GM13976 (cell line): ENCODE measurements at places on chromosomes 3 and 15.

GRCh38 chr15:99021694-99022093 lies 14.1 kb upstream of the PGPEP1L start:
- no peak for DNase-seq

DNA sequence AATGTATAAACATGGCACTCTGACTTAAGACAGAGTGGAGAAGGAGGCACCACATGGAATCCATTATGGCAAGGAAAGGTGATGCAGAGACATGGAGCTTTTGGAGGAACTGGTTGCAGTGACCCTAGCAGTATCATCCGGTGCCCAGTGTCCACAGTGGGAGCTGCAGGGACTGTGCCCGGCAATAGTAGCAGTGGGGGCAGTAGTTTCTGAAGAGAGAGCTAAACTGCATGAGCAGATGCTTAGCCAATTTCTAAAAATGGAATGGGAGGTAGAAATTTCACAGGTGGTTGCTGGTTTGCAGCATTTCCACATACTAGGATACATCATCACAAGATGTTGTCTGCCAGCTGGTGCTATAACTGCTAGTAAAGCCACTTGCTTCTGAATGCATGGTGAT lies 7.8 kb upstream of the TM2D3 start:
- no peak for DNase-seq

DNA sequence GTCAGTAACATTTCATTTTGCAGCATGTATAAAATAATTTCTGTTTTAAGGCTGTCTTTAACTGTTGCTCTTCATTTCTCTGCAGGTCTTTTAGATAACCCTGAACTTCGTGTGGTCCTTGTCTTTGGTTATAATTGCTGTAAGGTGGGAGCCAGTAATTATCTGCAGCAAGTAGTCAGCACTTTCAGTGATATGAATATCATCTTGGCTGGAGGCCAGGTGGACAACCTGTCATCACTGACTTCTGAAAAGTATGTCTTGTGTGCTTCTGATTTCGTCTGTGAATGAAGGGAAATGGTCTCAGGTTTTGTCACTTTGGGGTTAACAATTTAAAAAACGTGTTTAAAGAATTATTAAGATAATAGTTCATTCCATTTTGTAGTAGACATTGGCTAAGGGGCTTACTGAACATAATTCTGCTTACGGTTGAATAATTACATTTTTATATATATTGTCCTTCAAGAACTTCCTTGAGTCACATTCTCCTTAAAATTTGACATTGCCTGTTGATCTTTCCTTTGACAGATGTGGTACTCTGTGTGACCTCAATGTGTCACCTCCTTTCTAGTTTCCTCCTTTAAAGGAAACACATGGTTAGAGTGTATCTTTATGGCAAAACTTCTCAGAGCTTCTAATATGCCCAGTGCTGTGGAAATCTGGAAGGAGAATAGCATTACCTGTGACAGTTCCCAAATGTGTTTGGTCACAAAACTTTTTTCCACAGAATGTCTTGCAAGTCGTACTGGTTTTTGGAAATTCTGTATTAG lies 26.3 kb downstream of the FBXO22 start:
- DNase-seq = no peak

DNA sequence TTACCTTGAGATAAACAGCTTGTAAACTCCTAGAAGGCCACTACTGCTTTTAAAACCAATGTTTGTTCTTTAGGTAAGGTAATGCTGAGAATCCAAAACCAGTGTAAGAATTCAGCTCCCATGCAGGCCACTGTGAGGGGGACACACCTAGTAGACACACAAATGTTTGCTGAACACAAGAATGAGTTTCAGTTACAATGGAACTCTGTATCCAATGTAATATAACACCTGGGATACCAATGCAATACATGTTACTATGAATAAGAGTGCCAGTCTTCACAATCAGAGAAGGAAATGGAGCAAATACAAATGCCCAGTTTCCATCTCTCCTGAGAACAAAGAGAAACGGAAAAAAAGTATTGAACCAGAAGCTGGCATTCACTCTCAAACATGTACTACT lies 65.9 kb downstream of the IGF2BP2 start:
- no peak for DNase-seq

- no peak for DNase-seq
These were observed 656.6 kb upstream of the NAALADL2 start for GRCh38 chr3:174202561-174202960.

DNA sequence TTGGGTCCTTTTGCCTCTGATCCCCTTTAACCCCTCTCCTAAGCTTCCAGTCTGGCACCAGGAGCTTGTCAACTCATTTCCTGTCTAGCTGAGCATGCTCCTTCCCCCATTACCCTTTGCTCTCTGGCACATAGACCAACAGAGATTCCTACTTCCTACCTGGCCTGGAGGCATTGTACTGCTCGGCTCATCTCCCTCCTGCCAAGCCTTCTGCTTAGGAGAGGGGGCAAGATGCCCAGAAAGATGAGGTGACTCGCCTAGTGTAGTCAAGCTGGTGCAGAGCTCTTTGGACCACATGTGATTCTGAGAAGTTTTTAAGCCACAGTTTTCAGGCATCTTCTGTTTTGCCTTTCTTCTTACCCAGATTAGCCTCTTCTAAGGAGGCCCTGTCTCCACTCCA lies 95.4 kb downstream of the ZNF621 start:
- no peak for DNase-seq

DNA sequence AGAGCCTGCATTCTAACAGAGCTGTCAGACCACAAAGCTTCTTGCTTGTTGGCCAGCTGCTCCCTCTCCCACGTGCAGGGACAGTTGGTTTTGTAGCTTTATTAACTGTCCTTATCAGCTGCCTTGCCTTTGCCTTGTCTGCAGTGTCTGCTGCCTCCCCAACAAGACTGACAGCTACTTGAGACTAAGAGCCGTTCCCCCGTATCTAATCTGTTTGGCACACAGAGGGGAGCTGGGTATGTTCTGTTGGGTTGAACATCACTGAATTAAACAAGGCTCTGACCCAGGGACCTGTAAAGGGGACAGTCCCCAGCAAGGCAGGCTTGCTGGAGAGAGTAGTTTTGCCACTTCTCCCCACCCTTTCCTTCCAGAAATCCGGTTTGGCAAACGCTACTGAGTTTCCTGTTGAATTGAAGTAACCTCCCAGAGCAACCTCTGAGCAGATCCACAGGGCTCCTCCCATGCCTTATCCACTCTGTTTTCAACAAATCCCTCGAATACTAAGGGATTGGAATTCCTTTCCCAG lies 116.1 kb downstream of the ANP32A start:
- DNase-seq = no peak

DNA sequence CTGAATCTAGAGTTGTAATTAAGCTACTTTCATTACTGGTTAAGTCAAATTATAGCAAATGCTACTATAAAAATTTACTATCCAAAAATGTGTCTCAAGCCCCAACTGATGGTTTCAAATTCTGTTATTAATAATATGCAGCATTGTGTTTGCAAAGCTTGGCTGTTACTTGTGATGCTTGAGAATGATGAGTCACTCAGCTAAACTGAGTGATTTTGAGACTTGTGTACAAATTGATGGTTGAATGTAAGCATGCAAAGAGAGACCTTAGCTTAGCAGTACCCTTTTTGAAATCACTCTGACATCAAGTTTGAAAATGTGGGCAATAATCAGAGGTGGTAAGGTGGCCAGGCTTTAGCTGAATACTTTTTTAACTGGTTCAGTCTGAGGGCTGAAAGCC lies 27.6 kb downstream of the OPA1 start:
- peak; percentile 36 for DNase-seq

- DNase-seq = no peak
These were observed 92.3 kb downstream of the ADAMTSL3 start for GRCh38 chr15:83746231-83746630.

DNA sequence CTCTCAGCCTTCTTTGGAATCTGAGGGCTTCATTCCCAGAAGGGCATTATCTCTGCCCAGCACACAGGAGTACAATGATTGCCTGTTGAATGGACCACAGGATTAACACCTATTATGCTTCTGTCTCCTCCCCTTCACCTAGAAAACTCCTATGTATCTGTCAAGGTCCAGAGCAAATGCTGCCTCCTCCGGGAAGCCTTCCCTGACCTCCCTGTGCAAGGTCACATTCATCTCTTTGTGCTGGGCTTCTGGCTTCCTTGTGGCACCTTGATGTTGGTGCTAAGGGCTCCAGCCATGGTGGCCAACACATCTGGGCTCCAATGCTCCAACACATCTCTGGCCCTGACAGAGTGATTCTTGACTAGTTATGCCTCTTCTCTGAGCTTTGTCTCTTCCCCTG lies 49.9 kb upstream of the ATP2B2 start:
- DNase-seq = no peak

GRCh38 chr3:5458526-5458925 lies 271.0 kb downstream of the EDEM1 start:
- no peak for DNase-seq

DNA sequence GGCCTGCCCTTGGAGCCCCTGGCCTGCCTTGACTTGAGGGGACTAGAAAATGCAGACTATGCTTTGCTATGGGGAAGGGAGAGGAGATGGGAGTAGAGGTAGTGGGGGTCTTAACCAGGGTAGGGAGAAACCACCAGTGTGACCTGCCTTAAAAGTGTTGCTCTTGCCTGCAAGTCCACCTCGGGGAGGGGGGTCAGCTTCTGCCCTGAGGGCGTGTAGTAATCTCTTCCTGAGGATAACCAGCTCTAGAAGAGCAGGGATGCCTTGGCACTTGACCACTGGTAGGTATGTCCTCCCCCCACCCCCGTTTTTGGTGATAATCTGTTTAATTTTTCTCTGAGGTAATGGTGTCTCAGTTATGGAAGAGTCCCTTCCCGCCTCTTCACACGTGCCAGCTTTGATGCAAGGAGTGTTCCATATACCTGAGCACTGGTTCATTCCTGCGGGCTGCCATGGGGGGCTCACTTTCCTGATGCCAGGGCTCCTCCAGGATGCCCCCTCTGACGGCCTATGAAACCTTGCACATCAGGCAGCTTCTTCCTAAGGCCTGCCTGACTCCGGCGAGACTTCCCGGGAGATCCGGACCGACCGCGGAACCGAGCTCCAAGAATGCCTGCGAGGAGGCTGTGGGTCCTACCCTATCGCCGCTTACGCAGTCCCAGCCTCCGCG lies 780 bp upstream of the P4HTM start:
- DNase-seq = peak; percentile 24

- no peak for DNase-seq
These were observed 1.8 kb downstream of the DIPK2A start for GRCh38 chr3:143973259-143974021.

GRCh38 chr3:127002195-127003174 lies 19.6 kb downstream of the PLXNA1 start:
- no peak for DNase-seq

- DNase-seq = no peak
These were observed 11.2 kb upstream of the CPB1 start for GRCh38 chr3:148816427-148816826.

DNA sequence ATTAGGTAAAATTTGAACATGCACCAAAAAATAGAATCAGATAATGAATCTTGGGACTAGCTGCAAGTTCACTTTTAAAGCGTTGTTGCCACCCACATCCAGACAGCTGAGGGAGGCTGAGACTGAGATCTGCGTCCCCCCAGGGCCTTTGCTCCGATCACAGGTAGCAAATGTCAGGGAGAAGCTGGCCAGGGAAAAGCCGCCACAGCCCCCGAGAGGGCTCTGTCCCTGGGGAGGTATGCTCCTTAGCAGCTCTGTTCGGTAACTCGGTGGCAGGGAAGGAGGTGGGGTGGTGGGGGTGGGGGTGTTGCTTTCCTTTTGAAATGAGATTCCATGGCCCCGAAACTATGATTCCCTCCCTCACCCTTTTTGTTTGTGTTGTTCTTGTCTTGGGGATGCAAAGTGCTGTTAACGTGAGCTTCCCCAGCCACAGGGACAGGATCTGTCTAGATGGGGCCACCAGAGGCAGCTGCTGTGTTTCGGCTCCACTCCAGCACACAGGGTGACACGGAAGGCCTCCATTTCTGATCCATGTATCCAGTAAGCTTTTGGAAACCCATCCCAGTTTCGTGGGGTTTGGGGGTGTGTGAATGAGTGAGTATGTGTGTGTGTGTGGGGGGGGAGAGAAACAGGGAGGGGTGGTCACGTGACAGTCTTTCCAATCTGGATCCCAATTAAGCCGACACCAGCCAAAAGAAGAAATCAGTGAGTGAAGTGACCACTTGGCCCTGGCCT lies 1.1 kb upstream of the MINAR1 start:
- no peak for DNase-seq

GRCh38 chr3:5095886-5096285 lies 26.2 kb upstream of the ARL8B start:
- no peak for DNase-seq

- DNase-seq = no peak
These were observed 77.6 kb downstream of the CMSS1 start for GRCh38 chr3:99895131-99895696.

DNA sequence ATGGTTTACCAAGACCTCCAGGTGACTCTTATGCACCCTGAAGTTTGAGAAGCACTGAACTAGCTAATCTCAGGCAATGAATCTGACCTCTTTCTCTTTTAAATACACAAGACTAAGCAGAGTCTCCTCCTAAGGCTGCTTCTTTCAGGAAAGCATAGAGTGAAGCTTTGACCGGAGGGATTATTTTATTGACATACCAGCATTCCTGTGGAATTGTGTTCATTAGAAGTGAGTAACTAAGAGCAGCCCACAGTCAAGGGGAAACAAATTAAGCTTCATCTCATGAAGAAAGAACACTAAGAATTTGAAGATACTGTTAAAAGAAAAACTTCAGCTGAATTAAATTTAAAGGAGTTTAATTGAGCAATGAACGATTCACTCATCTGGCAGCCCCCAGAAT lies 963.5 kb downstream of the NTRK3 start:
- DNase-seq = no peak
